Right hindlimb (tissue), 1 donor: ENCODE measurements at places on chromosomes 3 and 15.

- DNase-seq: no peak
Measured at GRCh38 chr3:181872887-181873286, 161.2 kb downstream of the SOX2 start.

DNA sequence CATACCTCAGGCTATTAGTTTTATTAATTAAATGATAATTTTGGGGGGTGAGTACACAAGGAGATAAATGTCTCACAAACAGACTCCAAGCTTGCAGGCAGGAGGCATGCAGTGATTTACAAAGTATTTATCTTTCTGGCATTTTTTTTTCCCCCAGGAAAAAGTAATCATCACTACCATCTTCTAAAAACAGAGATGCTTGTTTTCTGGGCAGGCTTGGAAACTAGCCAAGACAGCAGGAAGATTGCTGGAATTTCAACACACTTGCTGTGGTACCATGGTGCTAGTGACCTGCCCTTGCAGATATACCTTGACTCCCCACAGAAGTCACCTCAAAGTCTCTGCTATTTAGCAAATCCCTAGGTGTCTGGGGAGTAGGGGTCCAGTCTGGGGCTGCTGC lies 732.8 kb upstream of the CFAP20DC start:
- DNase-seq: no peak

- DNase-seq: no peak
Measured at GRCh38 chr3:190119461-190120268, 1.0 kb downstream of the P3H2 start.

DNA sequence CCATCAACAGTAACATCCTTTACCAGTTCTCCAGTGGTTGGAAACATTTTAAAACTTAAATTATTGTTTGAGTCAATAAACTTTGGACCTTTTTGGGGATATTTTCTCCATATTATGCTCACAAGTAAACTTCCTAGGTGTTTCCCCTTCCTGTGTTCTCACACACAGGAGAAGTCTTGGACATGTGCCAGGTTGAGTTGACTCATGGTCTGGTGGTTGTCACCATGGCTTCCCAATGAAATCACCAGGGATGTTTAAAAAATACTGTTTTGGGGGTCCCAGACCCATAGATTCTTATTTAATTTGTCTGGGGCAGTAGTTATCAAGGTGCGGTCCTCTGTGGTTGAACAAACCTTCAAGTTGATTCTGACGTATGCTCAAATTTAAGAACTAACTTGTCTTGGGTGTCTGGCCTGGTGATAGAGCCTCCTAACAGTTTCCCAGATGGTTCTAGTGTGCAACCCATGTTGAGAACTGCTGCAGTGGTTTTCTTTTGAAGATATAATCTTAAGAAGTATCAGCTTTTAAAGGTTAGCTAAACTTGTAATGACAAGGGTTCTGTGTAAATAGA lies 291.8 kb downstream of the EDEM1 start:
- DNase-seq: no peak

DNA sequence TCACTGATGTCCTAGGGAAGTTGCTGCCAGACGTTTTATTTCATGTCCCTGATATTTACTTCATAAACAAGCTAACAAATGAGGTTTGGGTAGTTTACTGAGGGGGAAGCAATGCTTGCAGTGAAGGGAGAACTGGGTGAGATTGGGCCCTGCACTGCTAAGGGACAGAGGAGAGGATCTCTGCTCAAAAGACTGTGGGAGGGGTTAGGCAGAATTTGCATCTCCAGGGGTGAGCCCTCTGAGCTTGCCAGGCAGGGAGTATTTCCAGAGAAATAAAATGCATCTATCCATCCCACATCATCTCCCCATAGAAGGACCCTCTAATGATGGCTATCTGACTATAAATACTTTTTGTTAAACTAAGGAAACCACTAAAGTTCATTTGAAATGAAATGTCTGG lies 215.6 kb downstream of the CBLB start:
- no peak for DNase-seq

DNA sequence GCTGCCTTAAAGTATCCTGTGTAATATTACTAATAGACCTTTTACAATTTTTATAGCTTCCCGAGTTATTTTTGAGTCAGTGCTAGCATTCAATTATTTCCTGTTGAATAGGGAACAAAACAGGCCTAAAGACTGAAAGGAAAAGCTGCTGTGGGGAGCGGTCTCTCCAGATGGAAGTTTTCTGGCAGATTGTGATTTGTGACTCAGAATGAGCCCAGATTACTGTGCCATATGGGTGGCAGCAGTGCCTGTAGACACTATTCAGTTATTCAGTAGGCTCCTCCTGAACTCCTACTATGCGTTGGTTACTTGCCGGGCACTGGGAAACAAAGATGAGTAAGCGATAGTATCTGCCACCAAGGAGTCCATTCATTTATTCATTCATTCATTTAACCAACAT lies 211.8 kb downstream of the CHST2 start:
- DNase-seq: peak; percentile 51

- DNase-seq: no peak
Measured at GRCh38 chr15:47360305-47360704, 357.0 kb upstream of the SEMA6D start.

- DNase-seq: no peak
Measured at GRCh38 chr3:143888166-143888565, 39.9 kb upstream of the SLC9A9 start.

GRCh38 chr15:77664428-77664827 lies 31.7 kb upstream of the LINGO1 start:
- no peak for DNase-seq

DNA sequence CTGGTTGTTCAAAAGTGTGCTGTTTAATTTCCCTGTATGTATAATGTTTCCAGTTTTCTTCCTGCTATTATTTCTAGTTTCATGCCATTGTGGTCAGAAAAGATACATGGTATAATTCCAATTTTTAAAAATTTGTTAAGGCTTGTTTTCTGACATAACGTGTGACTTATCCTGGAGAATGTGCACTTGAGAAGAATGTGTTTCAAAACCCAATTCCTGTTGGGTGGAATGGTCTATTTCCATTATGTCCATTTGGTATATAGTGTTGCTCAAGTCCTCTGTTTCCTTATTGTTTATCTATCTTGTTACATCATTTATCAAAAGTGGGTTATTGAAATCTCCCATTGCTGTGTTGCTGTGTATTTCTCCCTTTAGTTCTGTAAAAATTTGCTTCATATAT lies 215.4 kb downstream of the GREM1 start:
- DNase-seq: no peak
